ENCODE measurements at places on chromosomes 1 and 21.
A peak's percentile ranks its signal among the peaks of the same experiment; 100 is the strongest.

DNA sequence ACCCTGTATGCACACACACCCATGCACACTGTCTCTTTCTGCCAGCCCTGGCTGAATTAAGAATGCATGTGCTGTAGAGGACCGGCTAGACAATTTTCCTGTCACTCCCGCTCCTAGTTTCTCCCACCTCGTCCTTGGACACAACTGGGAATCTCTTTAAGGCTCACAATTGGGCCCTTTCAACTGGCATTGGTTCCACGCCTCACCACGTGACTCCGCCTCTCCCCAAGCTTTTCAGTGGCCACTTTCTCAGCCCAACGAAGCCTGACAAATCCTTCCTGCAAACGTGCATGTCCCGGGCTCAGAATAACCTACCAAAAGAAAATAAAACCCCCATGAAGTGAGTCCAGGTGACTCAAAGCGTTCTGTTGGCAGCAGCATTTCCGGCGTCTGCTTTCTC, 33.8 kb downstream of the FBXO2 start:
- DNase-seq, result no peak

- DNase-seq, result no peak
These were observed 25.5 kb downstream of the FGGY start for GRCh38 chr1:59322394-59322793.

GRCh38 chr1:160575112-160575664, 4.1 kb downstream of the CD84 start:
- DNase-seq, result no peak

GRCh38 chr21:28294051-28294450, 698.6 kb downstream of the LTN1 start:
- peak; percentile 50 for DNase-seq

DNA sequence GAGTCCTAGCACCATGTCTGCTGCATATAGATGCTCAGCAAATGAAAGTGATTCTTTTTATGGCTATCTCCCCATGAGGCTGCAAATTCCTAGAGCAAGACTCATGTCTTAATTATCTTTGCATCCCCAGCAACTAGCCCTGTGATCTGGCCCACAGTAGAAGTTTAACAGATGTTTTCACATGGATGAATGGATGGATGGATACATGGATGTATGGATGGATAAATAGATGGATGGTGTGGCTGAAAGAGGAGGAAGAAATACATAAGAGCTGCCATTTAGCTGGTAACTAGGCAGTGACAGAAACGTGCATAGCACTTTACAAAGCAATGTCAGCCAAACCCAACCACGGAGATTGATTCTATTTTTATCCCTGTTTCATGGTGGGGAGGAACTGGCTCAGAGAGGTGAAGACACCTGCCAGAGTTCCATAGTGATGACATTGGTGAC, 32.7 kb upstream of the ZBTB40 start:
- DNase-seq, result peak; percentile 24

- DNase-seq, result no peak
These were observed 424 bp upstream of the PCNX2 start for GRCh38 chr1:233295975-233296322.

DNA sequence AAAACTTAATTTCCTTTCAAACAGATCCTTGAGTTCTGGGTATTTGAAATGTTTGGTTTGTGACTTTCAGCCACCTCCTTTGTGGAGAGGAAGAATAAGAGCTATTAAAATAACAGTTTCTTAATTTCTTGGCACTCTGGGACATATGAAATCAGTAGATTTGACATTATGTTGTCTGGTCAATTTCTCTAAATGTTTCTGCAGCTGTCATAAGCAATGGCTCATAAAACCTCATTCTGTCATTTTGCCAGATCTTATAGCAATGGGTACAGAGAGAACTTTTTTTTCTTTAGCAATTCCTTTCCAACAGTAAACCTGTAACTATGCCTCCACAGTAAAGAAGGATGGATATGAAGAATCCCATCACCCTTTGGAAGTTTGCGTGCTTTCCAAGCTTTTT, 52.6 kb downstream of the LAMC1 start:
- DNase-seq, result no peak

- DNase-seq, result peak; percentile 15
These were observed 60.8 kb upstream of the SLC35F3 start for GRCh38 chr1:233843525-233844204.

- DNase-seq, result no peak
These were observed 166.6 kb upstream of the GORAB start for GRCh38 chr1:170365331-170365730.

GRCh38 chr1:85214654-85215053, 13.8 kb upstream of the SYDE2 start:
- DNase-seq, result no peak

- DNase-seq, result no peak
These were observed 45.6 kb downstream of the ENAH start for GRCh38 chr1:225607355-225607754.

- no peak for DNase-seq
These were observed 29.2 kb downstream of the DNASE2B start for GRCh38 chr1:84427250-84428188.

- DNase-seq, result no peak
These were observed 58.7 kb downstream of the ACP6 start for GRCh38 chr1:147611586-147611985.

GRCh38 chr21:33197496-33197895, 32.2 kb upstream of the IFNAR2 start:
- DNase-seq, result no peak

DNA sequence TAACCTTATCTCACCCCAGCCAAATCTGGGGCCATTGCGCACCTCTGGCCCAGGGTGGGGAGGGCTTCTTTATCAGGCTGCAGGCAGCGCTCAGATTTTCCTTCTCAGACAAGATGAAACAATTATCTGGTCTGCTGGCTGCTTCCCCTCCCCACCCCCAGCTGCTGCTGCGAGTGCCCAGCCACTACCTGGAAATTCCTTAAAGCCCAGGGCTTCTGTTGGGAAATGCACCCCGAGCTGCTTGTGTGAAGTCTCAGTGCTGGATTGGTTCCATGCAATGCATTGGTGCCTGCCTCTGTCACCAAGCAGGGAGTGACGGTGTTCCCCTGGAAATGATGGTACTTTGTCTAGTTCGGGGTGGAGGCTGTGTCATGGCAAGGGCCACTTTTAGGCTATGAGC, 18.5 kb upstream of the ACTL8 start:
- no peak for DNase-seq

DNA sequence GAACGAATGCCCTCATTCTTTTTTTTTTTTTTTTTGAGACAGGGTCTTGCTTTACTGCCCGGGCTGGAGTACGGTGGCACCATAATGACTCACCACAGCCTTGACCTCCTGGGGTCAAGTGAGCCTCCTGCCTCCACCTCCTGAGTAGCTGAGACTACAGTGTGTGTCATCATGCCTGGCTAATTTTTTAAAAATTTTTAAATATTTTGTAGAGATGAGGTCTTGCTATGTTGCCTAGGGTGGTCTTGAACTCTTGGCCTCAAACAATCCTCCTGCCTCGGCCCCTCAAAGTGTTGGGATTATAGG, 69.4 kb downstream of the ALG14 start:
- DNase-seq, result no peak

GRCh38 chr1:202908998-202909397, 18.0 kb downstream of the KLHL12 start:
- DNase-seq, result no peak

GRCh38 chr1:29676496-29676895, 440.2 kb downstream of the PTPRU start:
- DNase-seq, result no peak

- no peak for DNase-seq
These were observed 144.1 kb downstream of the LRRC40 start for GRCh38 chr1:70061231-70061630.

DNA sequence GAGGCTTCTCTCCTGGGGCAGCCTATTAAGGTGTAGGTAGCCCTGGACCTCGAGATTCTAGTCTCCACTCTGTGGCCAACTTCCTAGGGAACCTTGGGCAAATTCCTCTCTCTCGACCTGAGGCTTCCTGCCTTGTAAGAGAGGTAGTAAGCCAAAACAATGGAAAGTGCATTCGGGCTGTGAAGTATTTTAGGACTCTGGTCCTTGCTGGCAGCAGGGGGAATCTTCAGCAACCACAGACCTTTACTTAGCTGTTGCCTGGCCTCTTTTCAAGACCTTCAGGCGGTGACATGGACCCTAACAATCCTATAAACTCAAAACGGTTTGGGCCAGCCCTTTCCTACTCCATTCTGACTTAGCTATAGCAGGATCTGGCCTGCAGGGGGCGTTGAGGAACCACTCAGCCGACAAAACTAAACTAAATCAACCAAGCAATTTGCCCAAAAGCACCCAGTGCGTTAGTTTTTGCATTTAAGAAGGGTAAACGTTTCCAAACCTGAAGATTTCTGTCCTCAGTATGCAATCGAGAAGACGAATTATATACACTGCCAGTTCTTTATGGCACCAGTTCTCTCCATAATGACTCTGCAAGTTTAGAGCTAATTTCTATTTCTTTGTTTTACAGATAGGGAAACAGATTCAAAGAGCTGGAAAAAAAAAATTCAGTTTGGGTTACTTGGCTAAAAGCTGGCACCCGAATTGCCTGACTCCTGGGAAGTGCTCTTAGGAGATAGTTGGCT, 10.9 kb upstream of the SESN2 start:
- no peak for DNase-seq

GRCh38 chr1:84988588-84988987, 8.3 kb downstream of the MCOLN2 start:
- no peak for DNase-seq

- no peak for DNase-seq
These were observed 22.4 kb downstream of the CASQ2 start for GRCh38 chr1:115746021-115746690.

- no peak for DNase-seq
These were observed 88.8 kb downstream of the KIF1B start for GRCh38 chr1:10299151-10299550.

GRCh38 chr1:41329662-41330587, 31.3 kb upstream of the FOXO6 start:
- DNase-seq, result no peak

DNA sequence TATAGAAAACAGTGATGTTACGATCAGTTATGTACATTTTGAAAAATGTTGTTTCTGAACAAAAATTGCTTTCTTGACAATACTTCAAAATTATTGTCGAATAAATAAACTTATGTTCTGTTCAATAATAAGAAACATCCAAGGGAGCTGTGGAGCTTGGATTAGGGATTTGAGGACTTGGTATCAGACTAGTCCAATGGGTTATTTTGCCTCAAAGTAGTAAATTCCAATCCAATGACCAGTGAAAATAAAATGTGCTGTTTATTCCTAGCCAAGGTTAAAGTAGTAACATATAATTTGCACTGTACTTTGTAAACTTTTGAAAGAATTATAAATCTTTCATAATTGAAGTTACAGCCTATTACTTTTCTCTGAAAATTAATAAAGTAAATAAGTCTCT, 79.1 kb upstream of the IVNS1ABP start:
- DNase-seq, result no peak

GRCh38 chr1:233078396-233078795, 128.0 kb downstream of the NTPCR start:
- DNase-seq, result no peak

- peak; percentile 19 for DNase-seq
These were observed 210.0 kb downstream of the PLA2G4A start for GRCh38 chr1:187038784-187039183.

DNA sequence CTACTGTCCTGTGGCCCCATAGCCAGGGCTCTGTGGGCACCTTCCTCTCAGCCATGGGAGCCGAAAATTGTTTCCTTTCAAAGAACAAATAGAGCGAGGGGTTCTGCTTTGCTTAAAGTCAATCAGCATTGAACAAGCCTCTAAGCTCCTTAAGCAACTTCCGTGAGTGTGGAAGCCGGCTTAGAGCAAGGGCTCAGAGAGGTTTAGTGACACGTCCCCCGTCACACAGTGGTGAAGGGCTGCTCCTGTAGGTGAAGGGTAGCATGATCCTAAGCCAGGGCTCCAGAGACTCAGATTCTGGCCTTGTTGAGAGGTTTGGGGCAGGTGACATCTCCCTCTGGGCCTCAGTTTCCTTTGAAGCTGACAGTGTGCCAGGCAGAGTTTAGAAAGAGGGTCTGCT, 94.0 kb upstream of the WNT4 start:
- no peak for DNase-seq

DNA sequence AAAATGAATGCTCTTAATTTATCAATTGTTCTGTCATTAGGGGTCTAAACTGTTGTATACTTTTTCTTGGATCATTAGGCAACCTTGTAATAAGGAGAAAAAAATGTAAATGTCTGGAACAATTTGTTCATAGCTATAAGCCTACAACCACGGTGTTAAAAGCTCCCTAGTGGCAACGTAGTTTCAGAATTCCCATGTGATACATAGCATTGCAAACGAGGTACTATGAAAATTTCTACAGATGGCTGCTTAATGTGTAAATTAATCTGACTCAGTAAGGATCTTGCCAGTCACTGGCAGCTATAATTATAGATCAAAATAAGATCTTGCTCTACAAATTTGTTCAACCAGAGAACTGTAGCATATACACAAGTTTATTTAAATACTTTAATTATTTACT, 304.1 kb upstream of the ADGRL4 start:
- no peak for DNase-seq

GRCh38 chr1:239805042-239805441, 286.6 kb upstream of the FMN2 start:
- DNase-seq, result no peak

DNA sequence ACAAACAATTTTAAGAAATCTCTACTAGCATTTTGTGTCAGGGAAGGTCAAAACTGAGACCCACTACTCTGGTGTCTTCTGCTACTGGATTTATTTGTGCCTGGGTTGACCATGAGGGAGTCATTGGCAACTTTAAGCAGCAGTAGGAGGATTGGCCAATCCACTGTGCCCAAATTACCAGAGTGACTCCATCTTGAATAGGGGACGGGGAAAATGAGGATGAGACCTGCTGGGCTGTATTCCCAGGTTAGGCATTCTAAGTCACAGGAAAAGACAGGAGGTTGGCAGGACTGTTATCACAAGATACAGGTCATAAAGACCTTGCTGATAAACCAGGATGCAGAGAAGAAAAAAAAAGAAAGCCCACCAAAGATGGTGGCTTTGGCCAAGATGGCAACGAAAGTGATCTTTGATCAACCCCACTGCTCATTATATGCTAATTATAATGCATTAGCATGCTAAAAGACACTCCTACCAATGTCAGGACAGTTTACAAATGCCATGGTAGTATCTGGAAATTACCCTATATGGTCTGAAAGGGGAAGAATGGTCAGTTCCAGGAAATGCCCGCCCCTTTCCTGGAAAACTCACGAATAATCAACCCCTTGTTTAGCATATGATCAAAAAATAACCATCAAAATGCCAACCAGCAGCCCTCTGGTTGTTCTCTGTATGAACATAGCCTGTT, 200.9 kb downstream of the LTN1 start:
- DNase-seq, result no peak

- no peak for DNase-seq
These were observed 202.6 kb downstream of the NFIA start for GRCh38 chr1:61284936-61285335.

- DNase-seq, result no peak
These were observed 64.7 kb upstream of the FGGY start for GRCh38 chr1:59232216-59232615.

GRCh38 chr21:27047283-27047657, 80.4 kb upstream of the ADAMTS5 start:
- DNase-seq, result no peak

Data from non-pigmented ciliary epithelial cell (primary cell).